ENCODE measurements at places on chromosomes 5 and 9.

DNA sequence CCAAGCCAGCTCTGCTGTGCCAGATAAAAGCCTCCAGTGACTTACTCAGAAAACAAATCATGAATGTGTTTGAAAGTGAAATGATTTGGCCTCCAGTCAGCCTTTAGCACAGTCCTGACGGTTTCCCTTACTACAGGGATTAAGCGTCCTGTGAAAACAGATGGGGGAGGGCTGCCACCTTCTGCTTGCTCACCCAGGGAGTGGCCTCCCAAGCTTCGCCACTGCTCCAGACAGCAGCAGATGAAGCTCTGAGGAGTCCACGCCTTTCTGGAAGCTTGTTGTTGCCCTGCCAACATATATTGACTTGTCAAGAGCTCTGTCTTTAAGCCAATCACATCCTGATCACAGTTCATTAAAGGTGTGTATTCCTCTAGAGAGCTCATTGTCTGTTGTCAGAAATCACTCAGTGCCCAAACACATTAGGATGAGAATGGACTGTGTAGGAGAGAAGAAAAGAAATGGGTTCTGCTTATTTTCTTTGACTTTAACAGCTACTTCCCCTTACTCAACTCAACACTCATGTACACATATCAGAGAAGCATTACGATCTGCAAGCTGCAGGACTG, 4.9 kb upstream of the FYB1 start:
- H3K27ac ChIP-seq, result no peak overlapping the region
- H3K27me3 ChIP-seq, result no peaks in the 10 kb centered on the region
- DNase-seq, result no peak

- peaks cover 47% of the 10 kb centered on the region for H3K4me1 ChIP-seq
- H3K36me3 ChIP-seq, result no peaks in the 10 kb centered on the region
- peak overlapping the region; percentile 1 for H3K4me3 ChIP-seq
- peaks cover 4% of the 10 kb centered on the region for H3K27me3 ChIP-seq
These were observed 2.5 kb downstream of the IL33 start for GRCh38 chr9:6218099-6218502.

DNA sequence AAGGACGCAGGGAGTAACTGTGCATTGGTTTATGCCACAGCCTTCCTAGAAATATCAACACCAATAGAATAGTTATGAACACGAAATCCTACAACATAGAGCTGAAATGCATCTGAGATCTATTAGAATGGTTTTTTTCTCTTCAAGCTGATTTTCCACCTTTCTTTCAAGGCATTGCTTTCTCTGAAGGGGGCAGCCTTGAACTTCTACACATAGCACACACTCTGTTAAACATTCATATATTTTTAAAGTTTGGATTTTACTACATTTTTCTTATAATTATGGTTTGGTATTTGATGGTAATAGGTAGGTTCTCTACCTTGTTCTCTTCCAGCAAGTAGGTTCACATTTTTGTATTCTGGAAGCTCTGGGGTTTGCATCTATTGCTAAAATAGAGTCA, 661.8 kb downstream of the SEMA5A start:
- no peak overlapping the region for H3K27ac ChIP-seq
- DNase-seq, result no peak
- no peaks in the 10 kb centered on the region for H3K36me3 ChIP-seq
- H3K27me3 ChIP-seq, result no peaks in the 10 kb centered on the region
- no peaks in the 10 kb centered on the region for H3K4me1 ChIP-seq

DNA sequence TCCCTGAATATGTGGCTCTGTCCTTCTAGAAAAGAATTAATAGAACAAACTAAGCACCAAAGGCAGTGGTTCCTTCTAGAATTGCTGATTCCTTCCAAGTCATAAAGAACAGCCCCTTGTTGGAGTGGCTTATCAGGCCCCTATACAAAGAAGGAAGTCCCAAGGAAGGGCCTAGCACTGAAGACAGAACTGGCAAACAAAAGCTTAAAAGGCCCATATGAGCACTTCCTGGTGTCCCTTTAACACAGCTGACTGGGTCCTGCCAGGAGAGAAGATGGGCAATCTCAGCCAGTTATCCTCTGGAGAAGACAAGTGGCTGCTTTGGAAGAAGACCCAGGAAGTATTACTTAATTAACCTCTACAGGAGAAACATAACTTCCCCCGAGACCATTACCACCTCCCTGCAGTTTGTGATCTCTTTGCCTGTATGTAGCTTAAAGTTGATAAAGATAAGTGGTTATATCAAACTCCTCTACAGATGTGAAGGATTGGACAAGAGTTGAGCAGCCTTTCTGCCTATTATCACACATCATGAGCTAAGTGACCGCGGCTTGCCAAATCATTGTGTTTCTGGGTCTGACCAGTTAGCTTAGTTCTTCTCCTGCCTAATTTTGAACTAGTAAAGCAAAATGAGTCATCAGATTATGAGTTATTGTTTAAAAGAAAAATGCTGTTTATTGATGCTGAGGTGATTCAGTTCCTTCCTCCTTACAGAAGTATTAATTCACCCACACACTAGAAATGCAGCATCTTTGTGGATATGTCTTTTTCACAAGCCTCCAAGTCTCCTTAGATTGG, 13.3 kb upstream of the STING1 start:
- DNase-seq, result no peak
- H3K27ac ChIP-seq, result no peak overlapping the region
- H3K27me3 ChIP-seq, result no peaks in the 10 kb centered on the region
- H3K4me3 ChIP-seq, result no peak overlapping the region
- no peaks in the 10 kb centered on the region for H3K4me1 ChIP-seq

- H3K4me1 ChIP-seq, result no peaks in the 10 kb centered on the region
- no peak overlapping the region for H3K4me3 ChIP-seq
- DNase-seq, result no peak
These were observed 17.1 kb upstream of the IL6ST start for GRCh38 chr5:56011835-56012234.

- no peaks in the 10 kb centered on the region for H3K27me3 ChIP-seq
- no peak overlapping the region for H3K27ac ChIP-seq
- H3K4me1 ChIP-seq, result no peaks in the 10 kb centered on the region
These were observed 119.9 kb downstream of the SPATA31D1 start for GRCh38 chr9:82108474-82108873.

- no peaks in the 10 kb centered on the region for H3K36me3 ChIP-seq
- no peak overlapping the region for H3K27ac ChIP-seq
- no peaks in the 10 kb centered on the region for H3K27me3 ChIP-seq
- DNase-seq, result no peak
- H3K4me3 ChIP-seq, result no peak overlapping the region
- no peaks in the 10 kb centered on the region for H3K4me1 ChIP-seq
These were observed 35.3 kb downstream of the SNX24 start for GRCh38 chr5:122880749-122881148.

GRCh38 chr9:126219166-126219565, 107.5 kb upstream of the MVB12B start:
- no peak for DNase-seq
- no peak overlapping the region for H3K4me3 ChIP-seq
- no peaks in the 10 kb centered on the region for H3K36me3 ChIP-seq
- no peak overlapping the region for H3K27ac ChIP-seq
- H3K27me3 ChIP-seq, result peaks cover 71% of the 10 kb centered on the region

- peaks cover 4% of the 10 kb centered on the region for H3K4me1 ChIP-seq
- DNase-seq, result no peak
- H3K27me3 ChIP-seq, result no peaks in the 10 kb centered on the region
- no peak overlapping the region for H3K27ac ChIP-seq
- no peak overlapping the region for H3K4me3 ChIP-seq
These were observed 1.7 kb downstream of the ITGA1 start for GRCh38 chr5:52789378-52789777.

GRCh38 chr5:89346573-89346972, 463.6 kb upstream of the MEF2C start:
- peak; percentile 2 for DNase-seq
- H3K27ac ChIP-seq, result no peak overlapping the region
- H3K4me3 ChIP-seq, result no peak overlapping the region

GRCh38 chr9:72149231-72149975, at the start of gene GDA:
GDA (plus strand) TSS chr9:72149440; CDS start chr9:72149560, 120 bp downstream.
- no peaks in the 10 kb centered on the region for H3K36me3 ChIP-seq
- no peaks in the 10 kb centered on the region for H3K4me1 ChIP-seq
- H3K27me3 ChIP-seq, result peaks cover 38% of the 10 kb centered on the region
- H3K4me3 ChIP-seq, result no peak within 1 kb of the TSS
- no peak for DNase-seq
